ENCODE measurements at places on chromosomes 16 and 17.

GRCh38 chr16:65318138-65318537 lies 196.3 kb upstream of the CDH11 start:
- no peak for DNase-seq

GRCh38 chr17:357644-358043 lies 5.0 kb upstream of the RPH3AL start:
- peak; percentile 24 for DNase-seq

DNA sequence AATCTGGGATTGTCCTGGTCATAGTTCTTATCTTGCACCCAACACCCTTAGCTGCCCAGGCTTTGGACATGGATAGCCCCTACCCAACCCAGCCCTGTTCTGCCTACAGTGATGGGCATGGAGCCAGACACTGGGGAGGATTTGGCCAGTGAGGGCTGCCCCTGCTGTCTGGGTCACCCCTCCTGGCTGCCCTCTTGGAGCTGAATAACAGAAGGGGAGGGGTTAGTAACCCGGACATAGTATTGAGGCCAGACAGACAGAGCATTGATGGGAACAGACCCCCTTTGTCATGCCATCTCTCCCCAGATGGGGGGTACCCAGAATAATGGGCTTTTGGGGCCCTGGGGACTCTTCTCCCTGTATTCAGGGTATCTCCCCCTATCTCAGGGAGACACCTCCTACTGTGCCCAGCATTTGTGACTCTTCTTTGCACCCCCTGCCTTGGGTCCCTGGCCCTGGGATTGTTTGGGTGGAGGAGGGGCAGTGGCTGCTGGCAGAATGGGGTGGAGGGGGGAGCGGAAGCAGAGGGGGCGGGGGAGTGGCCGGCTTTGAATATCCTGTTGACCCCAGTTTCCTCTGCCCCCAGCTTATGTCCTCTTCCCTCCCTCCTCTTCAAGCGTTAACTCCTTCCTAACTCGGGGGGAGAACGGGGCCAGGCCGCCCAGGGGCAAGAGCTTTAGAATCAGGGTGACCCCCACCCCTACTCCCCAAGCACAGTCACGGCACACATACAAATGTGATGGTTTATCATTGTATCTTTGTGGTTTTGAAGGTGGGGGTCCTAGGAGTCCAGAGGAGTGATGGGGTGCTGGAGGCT lies 17.0 kb downstream of the GJD3 start:
- DNase-seq, result no peak

DNA sequence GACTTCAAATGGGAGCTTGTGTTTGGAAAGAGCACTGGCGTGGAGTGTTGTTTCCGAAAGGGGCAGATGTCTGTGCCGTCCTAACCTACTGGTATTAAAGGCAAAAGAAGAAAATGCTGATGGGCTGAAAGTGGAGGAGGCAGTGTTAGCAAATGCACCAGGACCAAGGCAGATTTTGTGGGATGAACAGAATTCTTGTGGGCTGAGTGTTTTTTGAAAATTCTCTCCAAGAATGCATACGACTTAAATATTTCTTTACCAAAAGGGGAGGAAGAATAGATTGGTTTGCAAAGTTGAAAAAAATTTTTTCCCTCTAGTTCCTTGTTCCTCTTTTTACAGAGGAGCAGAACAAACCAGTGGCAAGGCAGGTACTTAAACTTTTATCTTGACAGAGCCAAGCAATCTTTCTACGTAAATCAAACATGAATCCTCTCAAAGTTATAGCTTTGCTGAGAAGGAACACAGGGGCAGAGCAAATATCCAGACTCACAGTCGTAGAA lies 16.8 kb downstream of the MARCHF10 start:
- no peak for DNase-seq

DNA sequence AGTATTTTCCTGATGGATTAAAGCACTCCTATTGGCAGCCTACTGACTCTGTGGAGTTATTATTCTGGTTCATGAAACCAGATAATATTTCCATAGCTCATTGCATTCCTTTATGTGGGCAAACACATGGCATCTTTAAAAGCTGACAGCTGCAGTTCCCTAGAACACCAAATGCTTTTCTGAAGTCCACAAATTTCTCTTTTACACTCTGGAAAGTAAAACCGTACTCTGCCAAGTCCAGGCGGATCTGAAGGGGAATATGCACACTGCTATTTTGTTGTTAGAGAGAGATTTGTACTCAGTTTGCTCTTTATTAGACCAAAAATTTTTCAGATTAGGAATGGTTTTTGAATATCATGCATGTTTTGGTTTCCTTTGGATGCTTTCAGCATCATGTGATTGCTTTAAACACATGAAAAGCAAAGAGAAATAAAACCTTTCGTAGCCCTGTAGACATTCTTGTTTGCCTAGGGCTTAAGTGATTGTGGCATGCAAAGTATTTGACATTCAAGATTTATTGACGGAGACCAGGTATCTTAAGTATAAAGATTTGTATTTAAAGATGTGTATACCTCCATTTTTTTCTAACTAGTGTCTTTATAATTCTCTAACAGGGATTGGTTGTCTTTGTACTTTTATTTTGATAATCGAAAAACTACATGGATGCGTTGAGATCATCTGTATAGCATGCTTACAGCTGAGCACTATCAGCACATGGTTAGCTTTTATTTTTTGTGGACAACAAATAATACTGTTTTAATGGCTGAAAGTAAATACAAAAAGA lies 19.5 kb downstream of the SEC14L1 start:
- DNase-seq, result peak; percentile 66

DNA sequence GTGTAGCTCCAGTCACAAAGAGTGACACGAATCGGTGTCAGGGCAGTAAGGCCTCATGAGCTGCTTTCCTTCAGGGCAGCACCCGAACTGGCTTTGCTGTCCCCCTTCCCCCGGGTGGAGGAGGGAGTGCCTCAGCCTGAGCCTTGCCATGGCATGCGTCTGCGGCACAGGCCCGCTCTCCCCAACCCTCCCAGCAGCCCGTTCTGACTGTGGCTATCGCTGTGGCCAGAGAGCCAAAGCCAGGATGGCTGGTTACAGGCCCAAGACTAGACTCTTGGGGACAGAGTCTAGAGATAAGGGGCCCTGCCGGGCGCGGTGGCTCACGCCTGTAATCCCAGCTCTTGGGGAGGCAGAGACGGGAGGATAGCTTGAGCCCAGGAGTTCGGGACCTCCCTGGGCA lies 25.9 kb downstream of the CLUH start:
- DNase-seq, result no peak

GRCh38 chr17:36791150-36791941 lies 145.9 kb upstream of the LHX1 start:
- no peak for DNase-seq

DNA sequence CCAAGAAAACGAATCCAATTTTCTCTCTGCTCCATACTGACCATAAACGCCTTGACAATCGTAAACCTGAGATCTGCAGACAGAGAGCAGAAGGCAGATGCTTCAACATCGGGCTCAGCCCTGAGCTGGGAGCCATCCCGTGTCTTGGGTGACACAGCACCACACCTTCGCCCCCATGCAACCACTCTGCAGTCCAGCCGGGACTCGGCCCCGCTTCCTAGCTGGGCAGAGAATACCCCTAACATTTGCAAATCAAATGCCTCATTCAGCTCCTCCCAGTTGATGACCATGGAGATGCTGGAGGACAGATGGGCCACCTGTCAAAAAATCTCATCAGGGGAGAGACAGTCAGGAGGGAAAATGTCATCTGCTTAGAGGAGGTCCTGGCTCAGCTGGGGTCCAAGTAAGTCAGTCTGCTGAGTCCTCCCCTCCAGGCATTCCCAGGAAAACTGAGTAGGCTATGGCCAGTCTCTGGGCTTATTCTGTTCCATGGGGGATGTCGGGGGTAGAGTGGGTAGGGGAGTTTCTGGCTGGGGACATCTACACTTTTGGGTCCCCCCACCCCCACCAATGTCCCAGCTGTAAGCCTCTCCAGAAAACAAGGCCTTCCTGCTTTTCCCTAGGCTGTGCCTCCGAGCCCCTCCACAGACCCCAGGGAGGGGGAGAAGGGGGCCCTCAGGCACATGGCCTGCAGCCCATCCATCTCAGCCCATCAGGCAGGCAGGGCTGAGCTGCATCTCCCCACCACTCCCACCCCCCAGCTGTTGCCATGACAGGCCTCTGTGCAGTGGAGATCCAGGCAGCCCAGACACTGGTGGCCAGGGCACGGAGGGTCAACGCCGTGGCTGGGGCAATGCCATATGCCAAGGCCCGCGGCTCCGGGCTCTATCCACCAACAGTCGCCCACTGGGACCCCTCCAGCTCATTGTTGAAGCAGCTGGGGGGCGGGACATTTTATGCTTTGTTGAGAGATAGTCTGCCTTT lies 158.6 kb downstream of the AXIN2 start:
- no peak for DNase-seq

DNA sequence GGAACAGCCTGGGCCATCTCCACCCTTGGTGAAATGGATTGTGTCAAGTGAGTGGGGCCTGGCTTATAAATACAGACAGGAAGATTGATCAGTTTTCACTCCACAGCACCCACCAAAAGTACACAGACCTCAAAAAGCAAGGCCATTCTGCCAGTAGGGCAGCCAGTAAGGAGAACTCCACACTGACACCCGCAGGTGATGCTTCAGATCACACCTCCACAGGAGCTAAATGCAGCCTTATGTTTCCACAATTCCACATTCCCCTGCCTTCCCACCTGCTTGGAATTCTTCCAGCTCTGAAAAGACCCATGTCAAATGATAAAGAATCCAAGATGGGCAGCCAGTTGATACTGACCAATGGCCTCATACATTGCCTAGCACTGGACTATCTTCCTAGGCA lies 191.1 kb downstream of the ZFHX3 start:
- no peak for DNase-seq

DNA sequence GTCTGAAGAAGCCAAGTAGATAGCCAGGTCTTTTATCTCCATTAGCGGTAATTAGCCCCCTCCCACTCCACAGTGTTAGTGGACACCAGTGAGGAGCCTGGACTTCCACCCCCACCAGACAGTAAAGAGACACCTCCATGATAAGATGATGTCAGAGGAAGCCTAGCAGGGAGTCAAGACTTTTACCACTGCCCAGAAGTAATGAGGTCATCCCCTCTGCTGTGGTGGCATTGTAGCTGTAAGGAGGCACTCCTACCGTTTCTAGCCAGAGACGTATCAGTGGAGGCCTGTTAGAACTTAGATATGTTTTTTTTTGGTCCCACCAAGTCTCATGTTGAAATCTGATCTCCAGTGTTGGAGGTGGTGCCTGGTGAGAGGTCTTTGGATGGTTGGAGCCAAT lies 38.1 kb downstream of the PIK3R5 start:
- DNase-seq, result no peak

Measured in NCI-H2171 treated with DMSO at 0.1 percent for 48 hours (cell line).